ENCODE measurements at places on chromosomes 13 and 19. TPM values are rescaled to one million over a fixed set of nuclear protein-coding genes. Genes with fewer than 3 reads are reported as not detected.

DNA sequence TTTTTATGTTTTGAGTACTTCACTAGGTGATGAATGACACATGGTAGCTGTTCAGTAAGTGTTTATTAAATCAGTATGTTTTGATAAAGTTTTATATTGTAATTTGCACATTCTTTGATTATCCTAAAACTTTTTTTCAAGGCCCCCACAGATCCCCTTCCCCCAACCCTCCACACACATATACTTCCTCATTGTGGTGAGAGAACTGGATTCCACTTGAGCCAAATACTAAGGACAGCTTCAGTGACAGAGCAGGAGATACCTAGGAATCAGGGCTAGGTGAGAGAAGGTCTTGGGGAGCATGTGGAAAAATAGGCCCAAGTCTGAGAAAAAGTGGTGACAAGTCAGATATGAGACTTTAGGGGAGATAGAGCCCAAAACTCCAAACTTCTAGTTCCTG, 174.6 kb downstream of the TDRD3 start:
- H3K27me3 ChIP-seq = no peaks in the 10 kb centered on the region
- no peak overlapping the region for H3K4me3 ChIP-seq
- no peak for DNase-seq
- peaks cover 9% of the 10 kb centered on the region for H3K4me1 ChIP-seq

GRCh38 chr19:44796701-44797115, 12.2 kb upstream of the BCAM start:
- no peak overlapping the region for H3K4me3 ChIP-seq
- H3K36me3 ChIP-seq = peaks cover 7% of the 10 kb centered on the region
- H3K27me3 ChIP-seq = no peaks in the 10 kb centered on the region

The SPACA7 gene
- not detected for total RNA-seq

DNA sequence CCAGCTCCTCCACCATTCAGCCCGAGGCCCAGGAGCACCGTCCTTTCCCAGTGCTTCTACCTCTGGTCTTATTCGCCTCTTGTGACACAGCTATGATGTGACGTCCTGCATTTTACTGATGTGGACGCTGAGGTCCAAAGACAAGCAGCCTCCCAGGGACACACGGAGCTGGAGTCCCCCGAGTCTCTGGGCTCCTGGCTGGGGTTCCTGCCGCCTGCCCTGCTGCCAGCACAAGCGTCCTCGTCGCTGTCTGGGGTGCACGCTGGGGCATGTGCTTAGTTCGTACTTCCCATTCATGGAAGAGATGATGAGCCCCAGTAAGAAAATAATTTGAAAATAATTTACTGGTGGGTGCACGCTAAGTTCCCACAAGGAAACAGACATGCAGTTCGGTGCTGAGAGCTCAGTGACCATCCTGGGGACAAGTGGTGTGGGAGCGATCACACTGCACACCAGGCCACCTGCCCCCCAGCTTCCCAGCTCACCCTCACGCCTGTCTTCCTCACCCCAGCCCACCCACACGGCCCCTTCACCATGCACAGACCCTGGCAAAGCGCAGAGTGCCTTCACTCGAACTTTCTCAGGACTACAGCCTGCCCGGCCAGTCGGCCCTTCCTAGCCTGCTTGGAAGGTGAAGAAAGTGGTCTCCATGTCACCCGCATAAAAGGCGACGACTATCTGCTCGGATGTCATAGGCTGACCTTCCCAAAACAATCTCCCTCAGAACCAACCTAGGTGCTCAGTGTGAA, 14.2 kb upstream of the CFAP97D2 start:
- no peak overlapping the region for H3K4me3 ChIP-seq
- no peak for DNase-seq
- H3K4me1 ChIP-seq = peaks cover 5% of the 10 kb centered on the region

DNA sequence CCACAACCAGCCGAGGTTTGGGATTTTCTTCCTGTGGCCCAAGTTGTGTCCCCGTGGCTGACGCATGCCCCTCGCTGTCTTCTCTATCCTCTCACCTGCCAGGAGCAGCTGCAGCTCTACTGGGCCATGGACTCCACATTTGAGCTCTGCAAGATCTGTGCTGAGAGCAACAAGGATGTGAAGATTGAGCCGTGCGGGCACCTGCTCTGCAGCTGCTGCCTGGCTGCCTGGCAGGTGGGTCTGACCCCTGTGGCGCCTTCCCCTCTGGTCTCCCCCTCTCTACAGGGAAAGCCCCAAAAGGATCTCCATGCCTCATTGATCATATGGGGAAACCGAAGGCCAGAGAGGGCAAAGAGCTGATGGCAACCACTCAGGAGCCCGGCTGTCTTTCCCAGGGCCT, 14.6 kb downstream of the CBLC start:
- no peak overlapping the region for H3K27ac ChIP-seq
- H3K36me3 ChIP-seq = peaks cover 8% of the 10 kb centered on the region
- H3K4me1 ChIP-seq = peaks cover 10% of the 10 kb centered on the region
- DNase-seq = no peak

DNA sequence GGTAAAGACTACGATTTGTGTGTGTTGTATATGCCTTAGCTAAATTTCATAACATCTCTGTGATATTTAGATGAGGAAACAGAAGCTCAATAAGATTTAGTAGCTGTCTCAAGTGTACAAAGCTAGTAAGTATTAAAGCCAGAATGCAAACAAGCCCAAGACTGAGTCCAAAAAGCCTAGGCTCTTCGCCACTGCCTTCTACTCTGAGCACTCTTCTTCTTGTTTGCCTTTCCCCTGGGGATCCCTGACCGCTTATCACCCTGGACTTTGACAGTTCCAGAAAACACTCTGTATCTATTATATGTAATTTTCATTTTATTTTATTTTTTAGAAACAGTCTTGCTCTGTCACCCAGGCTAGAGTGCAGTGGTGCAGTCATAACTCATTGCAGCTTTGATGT, 5.8 kb downstream of the TM9SF2 start:
- DNase-seq = no peak
- H3K27me3 ChIP-seq = no peaks in the 10 kb centered on the region
- peaks cover 29% of the 10 kb centered on the region for H3K36me3 ChIP-seq
- peaks cover 16% of the 10 kb centered on the region for H3K4me1 ChIP-seq
